ENCODE measurements at places on chromosomes 13 and 19.

- peak; percentile 58 for DNase-seq
Measured at GRCh38 chr19:50906217-50906616, 5.0 kb downstream of the KLK4 start.

DNA sequence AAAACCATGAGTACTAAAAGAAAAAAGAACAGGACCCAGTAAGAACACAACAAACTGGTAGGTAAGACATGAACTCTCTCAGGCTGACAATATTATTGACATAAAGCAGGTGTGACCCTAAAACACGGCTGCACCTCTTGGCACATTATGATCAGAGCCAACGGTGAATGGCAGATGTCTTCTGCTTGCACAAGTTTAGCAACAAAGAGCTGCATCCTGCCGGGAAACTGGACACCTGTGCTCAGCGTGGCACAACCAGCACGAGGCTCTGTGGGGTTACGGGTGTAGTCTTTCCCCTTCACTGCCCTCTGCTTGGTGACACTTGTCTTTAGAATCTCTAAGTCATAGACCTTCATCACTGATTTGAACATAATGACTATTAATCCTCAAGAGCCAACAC is 97.9 kb downstream of the DOCK9 start:
- no peak for DNase-seq

DNA sequence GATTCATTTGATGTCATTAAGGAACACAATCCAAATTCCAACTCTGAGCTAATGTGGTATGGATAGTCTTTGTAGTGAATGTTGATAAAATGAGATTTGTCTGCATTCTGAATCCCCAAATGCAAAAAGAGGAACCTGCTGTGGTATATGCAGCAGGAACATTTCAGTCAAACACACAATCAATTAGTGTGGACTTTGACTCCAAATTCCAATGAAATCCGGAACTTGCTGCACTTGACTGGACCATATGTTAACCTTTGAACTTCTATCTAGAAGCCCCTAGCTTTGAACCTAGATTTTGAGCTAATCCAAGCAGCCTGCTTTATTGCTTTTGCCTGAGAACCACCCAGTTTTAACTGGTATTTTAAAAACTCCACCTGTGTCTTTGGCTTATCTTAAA is 341.3 kb downstream of the SPRY2 start:
- no peak for DNase-seq

DNA sequence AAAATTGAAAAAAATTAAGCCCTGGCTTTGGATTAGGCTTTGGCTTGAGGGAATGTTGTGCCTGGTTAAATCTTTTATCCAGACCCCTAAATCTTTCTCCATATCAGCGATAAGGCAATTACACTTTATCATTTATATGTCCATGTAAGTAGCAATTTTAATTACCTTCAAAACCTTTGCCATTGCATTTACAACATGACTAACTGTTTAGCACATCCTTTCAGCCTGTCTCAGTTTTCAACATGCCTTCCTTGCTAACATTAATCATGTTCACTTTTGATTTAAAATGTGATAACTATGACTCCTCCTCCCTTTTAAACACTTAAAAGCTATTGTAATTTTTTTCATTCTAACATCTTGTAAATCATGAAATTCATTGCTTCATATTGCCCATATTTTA is 583.7 kb downstream of the SLITRK1 start:
- DNase-seq, result no peak

GRCh38 chr19:13964776-13965175 is 12.5 kb downstream of the DCAF15 start:
- no peak for DNase-seq

- DNase-seq, result peak; percentile 65
Measured at GRCh38 chr19:41324921-41325639, 15.1 kb downstream of the CCDC97 start.

GRCh38 chr13:35502456-35502855 is 26.0 kb upstream of the MAB21L1 start:
- no peak for DNase-seq

DNA sequence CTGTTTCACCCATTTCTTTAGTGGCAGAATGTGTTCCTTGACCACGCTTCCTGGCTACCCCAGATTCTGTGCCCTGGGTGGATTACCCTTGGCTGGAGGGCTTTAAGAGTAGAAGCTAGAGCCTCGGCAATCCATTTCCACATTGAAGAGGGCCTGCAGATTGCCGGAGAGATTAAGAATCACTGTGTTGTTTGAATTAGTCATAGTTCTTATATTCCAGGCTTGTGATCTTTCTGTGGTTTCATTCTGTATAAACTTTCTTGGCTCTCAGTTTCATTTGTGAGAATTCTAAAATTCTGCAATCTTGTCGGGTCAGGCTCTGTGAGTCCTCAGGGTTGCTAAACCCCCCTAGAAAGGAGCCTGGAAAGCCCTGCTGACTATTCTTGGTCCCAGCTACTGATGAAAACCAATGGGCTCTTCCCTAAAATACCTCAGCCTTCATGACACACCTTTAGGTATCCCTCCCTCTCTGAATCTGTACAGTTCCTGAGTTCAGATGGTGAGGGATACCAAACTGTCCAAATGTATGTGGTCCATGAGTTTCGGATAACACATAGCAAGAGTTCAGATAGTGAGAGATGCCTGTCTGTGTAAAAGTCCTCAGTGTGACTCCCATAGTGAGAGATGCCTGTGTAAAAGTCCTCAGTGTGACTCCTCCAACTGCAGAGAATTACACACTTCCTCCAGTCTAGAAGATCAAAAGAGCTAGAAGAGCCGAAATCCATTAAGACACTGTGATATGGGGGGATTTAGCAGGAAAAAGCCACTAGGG is 4.3 kb downstream of the PHF11 start:
- no peak for DNase-seq

DNA sequence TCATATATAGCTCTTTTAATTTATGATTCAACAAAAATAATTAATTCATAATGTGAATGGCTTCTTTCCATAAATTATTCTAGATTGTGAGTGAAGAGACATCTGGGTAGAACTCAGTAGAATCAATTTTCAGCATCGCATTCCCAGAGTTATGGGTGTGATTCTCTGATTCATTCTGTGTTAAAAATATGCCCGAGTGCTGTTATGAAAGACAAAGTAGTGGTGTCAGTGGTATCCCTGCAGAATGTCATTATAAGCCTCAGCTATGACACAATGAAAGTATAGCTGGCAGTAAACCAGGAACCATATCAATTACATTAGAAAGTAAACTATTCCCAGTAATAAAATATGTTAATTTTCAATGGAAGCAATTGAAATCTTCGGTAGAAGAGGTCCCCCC is 480.5 kb upstream of the SLITRK1 start:
- no peak for DNase-seq

GRCh38 chr19:32498648-32499200 is 82.3 kb upstream of the PDCD5 start:
- no peak for DNase-seq

DNA sequence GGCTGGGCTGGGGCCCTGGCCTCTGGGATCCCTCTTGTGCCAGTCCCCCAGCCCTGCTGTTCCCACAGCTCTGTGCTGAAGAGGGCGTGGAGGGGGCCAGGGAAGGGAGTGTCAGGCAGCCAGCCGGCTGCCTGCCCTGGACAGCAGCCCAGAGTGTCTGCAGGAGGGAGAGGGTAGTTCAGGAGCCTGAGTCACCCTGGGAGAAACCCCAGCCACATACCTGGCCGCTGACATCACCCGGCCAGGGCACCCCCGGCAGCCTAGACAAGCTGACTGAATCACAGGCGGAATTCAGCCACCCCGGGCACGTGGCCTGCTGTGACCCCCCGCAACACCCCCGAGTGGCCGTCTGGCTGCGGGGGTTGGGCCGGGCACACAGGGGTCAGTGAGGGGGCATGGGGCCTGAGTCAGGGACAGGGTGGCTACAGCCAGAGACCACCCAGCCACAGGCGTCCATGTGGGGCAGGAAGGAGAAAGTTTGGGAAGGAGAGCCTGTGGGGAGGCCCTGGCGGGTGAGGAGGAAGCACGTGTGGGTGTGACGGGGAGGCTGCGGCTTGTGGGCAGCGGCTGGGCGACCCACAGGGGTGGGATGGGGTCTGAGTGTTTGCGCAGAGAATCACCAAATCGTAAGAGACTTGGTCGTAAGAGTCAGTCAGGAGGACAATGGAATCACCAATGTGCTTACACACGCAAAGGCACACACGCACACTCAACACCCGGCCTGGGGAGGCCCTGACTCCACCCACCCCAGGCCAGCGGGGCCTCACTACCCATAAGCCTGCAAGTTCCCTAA is 11.9 kb upstream of the FOSB start:
- DNase-seq, result peak; percentile 56

DNA sequence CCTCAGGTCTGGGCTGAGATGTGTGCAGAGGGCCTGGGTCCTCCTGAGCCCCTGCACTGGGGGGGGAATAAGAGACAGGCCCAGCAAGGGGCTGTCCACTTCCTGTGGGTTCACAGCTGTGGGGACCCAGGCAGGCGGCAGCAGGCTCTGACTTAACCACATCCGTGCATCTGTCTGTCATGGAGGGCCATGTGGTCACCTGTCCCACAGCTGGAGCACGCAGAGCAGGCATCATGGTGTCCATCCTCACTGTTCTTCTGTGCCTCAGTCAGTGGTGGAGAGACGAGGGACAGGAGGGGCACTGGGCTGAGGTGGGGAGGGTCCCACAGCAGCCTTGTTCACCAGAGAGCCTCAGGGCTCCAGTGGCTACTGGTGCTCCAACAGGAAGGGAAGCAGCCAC is 16.3 kb upstream of the KIR3DL3 start:
- no peak for DNase-seq

DNA sequence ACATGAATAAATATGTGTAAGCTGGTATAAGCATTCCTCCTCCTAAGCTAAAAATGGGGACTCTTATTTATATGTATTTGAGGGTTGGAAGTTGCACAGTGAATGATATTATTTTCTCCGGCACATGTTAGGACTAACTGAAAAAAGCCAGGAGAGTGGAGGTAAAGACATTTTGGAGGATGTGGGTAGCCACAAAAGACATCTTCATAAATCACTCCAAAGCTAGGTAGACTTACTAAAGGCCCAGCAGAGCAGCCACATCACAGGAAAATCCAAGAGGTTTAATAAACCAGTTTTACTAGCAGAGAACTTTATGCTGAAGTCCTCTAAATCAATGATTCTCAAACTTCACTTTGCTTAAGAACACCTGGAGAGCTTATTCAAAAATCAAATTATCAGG is 424.7 kb downstream of the KCTD12 start:
- DNase-seq, result no peak

GRCh38 chr13:76982061-76982460 is 9.8 kb upstream of the CLN5 start:
- no peak for DNase-seq

DNA sequence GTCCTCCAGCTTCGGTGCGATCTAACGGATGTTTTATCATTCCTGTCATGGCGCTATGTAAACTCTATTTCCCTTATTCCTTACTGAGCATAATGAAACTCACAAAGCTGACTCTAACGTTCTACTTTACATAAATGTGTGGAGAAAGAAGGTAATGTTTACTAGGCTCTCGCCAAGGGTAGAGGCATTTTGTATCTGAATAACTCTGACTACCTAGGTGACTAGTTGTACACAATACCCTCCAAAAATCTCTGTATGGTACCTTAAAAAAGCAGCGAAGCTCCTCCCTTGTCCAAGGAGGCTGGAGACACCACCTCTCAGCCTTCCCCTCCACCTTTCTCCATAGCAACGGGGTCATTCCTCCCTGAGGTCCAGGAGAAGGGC is 316 bp upstream of the ZNF530 start:
- DNase-seq, result no peak

DNA sequence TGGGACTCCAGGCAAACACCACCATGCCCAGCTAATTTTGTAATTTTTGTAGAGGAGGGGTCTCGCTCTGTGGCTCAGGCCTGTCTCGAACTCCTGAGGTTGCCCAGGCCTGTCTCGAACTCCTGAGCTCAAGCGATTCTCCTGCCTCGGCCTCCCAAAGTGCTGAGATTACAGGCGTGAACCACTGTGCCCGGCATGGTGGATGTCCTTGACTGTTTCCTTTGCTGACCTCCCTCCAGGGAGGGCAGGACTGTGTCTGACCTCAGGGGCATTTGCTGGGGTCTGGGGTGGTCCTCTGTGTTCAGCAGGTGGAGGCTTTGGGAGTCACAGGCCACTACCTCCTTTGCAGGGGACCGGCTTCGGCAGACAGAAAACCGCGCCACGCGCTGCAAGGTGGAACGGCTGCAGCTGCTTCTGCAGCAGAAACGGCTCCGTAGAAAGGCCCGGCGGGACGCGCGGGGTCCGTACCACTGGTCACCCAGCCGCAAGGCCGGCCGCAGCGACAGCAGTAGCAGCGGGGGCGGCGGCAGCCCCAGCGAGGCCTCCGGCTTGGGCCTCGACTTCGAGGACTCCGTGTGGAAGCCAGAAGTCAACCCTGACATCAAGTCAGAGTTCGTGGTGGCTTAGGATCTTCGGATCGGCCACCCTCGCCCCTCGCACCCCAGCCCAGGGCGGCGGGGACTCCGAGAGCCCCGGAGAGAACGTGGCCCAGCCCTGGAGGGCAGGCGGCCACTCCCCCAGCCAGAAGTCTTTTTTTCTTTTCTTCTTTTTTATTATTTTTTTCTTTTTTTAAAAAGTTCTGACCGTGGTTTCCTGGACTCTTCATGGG is 8.5 kb downstream of the MIDN start:
- no peak for DNase-seq

DNA sequence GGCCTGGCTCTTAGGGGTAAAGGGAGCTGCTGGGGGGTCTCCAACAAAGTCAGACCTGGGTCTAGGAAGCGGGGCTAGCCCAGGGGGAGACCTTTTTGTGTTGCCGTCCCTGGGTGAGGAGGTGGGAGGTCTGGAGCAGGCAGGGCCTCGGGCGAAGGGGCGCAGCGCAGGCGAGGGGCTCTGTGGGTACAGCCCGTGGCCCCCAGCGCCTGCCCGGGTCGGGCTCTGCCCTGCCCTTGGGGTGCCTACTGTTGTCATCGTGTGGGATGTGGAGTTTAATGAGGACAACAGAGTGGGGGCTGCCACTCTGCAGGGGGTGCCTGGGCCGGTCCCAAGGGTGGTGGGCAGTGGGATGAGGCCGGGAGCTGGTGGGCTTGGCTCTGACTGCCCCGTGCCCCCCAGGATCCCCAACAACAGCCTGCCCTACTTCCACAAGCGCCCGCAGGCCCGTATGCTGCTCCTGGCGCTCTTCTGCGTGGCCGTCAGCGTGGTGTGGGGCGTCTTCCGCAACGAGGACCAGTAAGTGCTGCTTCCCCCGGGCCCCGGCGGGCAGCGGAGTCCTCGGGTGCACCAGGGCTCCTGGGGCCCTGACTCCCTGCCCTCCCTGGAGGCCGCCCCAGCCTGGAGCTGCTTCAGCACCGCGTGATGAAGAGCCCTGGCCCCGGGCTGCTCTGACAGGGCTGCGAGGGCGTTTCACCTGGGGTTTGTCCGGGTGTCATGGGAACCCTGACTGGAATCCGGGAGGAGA is 12.2 kb downstream of the SPPL2B start:
- no peak for DNase-seq

GRCh38 chr19:35167251-35168119 is 12.9 kb downstream of the FXYD5 start:
- DNase-seq, result no peak

Measured in endothelial cell (in vitro differentiated cells).